ENCODE measurements at places on chromosomes 1 and 21. TPM values are rescaled to one million over a fixed set of nuclear protein-coding genes. Genes with fewer than 3 reads are reported as not detected.
A peak's percentile ranks its signal among the peaks of the same experiment; 100 is the strongest.

The CNKSR1 gene
- total RNA-seq = 50.2 TPM

The SEMA4A gene
- 19.8 TPM for total RNA-seq

The RAB29 gene
- 10.4 TPM for total RNA-seq

The FHAD1 gene
- total RNA-seq = 1.0 TPM

The LRRIQ3 gene
- 0.29 TPM for total RNA-seq

The ERICH3 gene
- total RNA-seq = not detected

The PRAMEF33 gene
- total RNA-seq = not detected

The C1orf21 gene
- 34.7 TPM for total RNA-seq

The RIIAD1 gene
- total RNA-seq = not detected

The ZNF683 gene
- not detected for total RNA-seq

The SZRD1 gene
- 119 TPM for total RNA-seq

The FOXO6 gene
- 34.8 TPM for total RNA-seq

The KRTAP19-3 gene
- total RNA-seq = not detected

The OMA1 gene
- total RNA-seq = 17.7 TPM

The APCS gene
- total RNA-seq = not detected

DNA sequence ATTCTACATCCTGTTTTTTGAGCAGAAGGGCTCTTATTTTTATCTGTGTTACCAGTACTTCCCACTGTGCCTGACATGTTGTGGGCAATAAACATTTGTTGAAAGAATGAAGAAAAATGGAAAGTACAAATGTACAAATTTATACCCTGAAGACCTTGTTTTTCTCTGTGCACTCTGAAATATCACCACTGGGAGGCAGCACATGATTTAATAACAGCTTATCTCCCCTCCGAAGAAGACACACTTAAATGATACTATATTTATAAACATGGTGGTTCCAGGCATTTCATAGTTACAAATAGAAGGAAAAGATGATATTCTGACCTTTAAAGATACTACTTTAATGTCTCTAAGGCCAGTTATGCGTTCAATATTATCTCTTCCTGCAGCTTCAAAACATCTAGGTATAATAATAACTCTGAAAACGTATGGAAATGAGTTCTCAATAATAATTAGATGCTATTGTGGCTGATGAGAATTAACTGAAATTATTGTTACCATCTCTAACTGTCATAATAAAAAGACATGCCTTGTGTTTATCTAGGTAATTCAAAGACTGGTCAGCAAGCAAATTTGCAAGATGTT is 12.8 kb downstream of the DYNLT5 start:
- DNase-seq = peak; percentile 42

- DNase-seq = no peak
Observed at GRCh38 chr1:21536218-21536617, 27.0 kb downstream of the ALPL start.

- no peak for DNase-seq
Observed at GRCh38 chr1:159282118-159282517, 20.0 kb upstream of the FCER1A start.

DNA sequence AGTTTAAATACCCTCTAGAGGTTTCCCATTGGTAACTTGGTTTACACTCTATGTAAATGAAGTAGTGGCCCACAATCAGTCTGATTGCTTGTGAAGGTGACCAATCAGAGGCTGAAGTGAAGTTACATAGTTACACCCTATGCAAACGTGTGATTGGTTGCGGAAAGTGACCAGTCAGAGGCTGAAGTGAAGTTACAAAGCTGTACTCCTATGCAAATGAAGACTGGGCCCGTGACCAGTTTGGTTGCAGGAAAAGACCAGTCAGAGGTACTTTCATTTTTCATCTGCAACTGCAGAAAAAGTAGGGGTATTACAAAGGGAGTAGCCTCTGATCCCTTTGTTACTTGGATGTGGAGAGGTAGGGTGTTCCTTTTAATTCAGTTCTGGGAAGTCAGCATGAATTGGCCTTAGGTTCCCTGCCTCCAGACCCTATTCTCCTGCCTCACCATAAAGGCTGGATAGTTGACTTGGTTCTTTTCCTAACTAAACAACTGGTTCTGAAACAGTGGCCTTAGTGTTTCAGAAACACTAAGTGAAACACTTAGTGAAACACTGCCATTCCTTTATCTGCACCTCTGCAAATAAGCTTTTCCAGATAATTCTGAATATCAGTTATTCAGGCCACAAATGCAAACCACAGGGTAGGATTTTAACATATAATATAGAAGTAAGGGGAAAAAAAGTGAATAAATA is 39.3 kb downstream of the MAGI3 start:
- no peak for DNase-seq

DNA sequence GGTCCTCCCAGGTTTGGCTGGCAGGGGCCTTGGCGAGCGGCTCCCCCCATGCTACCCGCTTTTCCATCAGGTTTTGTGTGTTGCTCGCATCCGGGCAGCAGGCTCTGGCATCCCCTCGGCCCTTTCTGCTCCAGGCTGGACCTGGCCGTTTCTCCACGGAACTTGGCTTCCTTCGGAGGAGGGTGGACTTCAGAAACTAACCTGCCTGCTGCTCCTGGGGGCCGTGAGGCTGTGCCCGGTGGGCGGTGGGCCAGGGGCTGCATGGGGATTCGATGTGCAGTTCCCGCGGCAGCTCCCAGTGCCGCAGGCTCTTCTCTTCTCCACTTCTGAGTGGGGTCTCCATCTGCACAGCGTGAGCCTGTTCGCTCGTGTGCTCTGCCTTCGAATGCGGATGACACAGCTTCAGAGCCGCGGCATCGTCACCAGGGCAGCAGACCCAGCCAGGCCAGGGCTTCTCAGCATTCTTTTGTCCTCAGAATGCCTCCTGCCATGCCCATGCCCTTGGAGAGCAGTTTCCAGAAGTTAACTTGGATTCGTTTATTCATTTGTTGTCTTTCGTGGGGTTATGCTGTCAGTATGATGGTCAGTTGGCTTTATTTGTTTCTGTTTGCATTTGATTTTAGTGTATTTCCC is 36.4 kb downstream of the PRKCZ start:
- no peak for DNase-seq

DNA sequence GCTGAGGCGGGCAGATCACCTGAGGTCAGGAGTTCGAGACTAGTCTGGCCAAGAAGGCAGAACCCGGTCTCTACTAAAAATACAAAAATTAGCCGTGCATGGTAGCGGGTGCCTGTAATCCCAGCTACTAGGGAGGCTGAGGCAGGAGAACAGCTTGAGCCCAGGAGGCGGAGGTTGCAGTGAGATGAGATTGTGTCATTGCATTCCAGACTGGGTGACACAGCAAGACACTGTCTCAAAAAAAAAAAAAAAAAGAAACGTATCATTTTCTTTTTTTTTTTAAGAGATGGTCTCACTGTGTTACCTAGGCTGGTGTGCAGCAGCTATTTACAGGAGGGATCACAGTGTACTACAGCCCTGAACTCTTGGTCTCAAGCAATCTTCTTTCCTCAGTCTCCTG is 47.3 kb downstream of the ITGB3BP start:
- DNase-seq = no peak

- no peak for DNase-seq
Observed at GRCh38 chr1:86965012-86965826, 50.8 kb downstream of the HS2ST1 start.

- no peak for DNase-seq
Observed at GRCh38 chr21:37204580-37204979, 62.6 kb downstream of the VPS26C start.

- DNase-seq = no peak
Observed at GRCh38 chr1:226806988-226807387, 63.4 kb upstream of the PSEN2 start.

GRCh38 chr1:53968125-53968513 is 22.0 kb downstream of the LRRC42 start:
- no peak for DNase-seq

DNA sequence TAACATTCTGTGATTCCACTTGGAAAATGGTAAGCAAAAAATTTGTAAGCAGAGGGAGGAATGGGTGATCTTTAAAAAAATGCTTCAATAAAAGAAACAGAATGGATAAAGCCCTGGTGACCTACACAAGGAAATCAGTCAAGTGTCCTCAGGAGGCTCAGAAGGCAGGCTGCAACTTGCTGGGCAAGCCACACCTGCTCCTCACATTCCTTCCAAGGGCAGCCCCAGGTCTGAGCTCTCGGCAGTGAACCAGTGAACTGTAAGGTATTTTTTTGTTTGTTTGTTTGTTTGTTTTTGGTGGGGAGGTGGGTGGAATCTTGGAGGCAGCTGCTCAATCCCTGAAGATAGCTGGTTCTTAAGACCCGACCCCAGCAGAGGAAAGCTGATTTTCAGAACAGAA is 4.4 kb downstream of the TACSTD2 start:
- DNase-seq = no peak

- peak; percentile 37 for DNase-seq
Observed at GRCh38 chr1:56644919-56645676, at the start of gene PRKAA2. PRKAA2 (plus strand) TSS chr1:56645314; CDS start chr1:56645388, 74 bp downstream.

DNA sequence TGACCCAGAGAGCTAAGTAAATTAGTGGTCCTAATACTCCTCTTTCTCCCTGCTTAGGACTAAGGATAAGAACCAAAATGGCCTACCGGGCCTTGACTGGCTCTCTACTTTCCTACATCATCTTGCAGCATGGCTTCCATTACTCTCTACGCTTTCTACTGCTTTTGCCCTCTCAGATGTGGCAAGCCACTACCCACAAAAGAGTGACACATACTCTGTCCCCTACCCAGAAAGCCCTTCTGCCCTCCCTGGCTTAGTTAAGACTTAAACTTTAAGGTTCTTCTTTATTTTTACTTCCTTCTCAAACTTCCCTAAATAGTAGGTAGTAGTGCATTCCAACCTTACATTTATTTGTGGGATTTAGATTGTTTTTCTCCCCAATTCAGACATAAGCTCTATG is 228.1 kb downstream of the TPR start:
- no peak for DNase-seq

DNA sequence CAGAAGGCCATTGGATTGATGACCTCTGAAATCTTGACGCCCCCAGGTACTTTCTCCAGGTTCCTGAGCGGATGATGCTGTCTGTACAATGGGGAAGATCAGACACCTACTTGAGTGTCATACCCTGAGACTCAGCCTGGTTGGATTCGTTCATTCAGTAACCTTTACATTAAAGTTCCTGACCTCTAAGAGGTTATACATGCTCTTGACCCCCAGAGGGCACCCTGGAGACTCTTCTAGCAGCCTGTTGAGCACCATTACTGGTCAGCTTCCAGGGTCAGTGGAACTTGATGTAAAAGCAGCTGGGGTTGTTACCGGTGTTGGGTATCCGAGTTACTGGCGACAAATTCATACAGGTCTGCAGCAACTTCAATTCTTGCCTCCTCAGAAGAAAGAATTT is 114.3 kb upstream of the ZNF678 start:
- no peak for DNase-seq

GRCh38 chr1:156200044-156200443 is 6.1 kb downstream of the SLC25A44 start:
- DNase-seq = no peak

DNA sequence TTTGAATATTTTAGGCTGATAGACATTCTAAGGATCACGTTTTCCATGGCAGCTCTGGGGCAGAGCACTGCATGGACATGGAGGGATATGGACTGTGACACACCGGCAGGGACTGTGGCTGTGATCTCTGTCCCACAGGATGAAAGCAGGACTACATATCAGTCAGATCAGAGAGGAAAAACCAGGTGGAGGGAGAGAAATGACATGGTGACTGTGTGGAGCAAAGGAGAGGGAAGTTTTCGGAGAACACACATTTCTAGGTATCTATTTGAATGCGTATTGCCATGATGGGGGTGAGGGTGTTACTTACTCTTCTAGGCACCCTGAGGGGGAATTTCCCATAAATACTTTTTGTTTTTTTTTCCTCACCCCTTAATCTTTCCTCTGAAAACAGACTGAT is 3.2 kb upstream of the CD1C start:
- no peak for DNase-seq

DNA sequence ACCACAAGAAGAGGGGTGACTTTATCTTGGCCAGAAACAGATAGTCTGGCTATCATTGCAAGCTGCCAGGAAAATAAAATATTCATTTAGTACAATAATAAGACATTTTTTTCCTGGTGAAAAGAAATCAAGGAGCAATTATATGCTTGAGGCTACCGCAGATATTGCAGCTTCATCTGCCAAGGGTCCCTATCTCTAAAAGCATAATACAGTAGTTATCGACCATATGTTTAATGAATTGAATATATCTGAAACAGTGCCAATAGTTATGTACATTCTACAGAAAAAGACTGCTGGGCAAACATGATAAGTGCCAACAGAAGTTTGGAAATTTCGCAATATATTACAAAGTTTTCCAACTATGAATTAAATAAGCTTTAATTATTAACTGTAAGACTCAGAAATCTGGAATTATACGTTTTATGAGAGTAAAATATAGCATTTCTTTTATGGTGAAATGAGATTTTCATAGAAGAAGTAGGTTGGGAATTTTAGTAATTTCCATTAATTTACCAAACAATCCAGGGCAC is 561.1 kb upstream of the ZP4 start:
- no peak for DNase-seq

GRCh38 chr1:229433364-229434004 is 410 bp downstream of the ACTA1 start:
- DNase-seq = no peak

DNA sequence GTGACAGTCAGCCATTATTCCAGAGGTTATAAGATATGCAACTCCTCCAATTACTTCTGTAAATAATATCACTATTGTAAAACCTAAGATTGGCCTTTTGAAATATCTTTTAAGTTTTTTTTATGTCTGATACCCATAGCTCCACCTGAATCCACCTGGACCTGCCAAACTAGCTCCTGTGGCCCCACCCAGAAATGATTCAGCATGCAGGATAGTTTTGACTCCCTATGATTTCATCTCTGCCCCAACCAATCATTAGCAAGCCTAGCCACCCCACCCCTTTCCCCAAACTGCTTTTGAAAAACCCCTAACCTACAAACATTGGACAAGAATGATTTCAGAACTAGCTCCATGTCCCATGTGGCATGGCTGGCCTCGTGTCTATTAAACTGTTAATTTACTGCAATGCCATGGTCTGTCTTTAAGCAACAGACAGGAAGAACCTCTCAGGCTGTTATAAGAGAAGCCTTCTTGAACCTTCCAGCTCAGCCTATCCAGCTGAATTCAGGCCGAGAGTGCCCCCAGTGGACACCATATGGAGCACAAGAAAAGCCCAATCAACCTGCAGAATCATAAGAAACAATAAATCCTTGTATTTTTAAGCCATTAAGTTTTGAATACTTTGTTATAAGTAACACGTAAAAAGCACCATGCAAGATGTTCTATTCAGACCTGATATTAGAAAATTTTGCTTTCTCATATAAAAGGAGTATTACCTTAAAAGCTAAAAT is 263.0 kb upstream of the ZRANB2 start:
- no peak for DNase-seq

DNA sequence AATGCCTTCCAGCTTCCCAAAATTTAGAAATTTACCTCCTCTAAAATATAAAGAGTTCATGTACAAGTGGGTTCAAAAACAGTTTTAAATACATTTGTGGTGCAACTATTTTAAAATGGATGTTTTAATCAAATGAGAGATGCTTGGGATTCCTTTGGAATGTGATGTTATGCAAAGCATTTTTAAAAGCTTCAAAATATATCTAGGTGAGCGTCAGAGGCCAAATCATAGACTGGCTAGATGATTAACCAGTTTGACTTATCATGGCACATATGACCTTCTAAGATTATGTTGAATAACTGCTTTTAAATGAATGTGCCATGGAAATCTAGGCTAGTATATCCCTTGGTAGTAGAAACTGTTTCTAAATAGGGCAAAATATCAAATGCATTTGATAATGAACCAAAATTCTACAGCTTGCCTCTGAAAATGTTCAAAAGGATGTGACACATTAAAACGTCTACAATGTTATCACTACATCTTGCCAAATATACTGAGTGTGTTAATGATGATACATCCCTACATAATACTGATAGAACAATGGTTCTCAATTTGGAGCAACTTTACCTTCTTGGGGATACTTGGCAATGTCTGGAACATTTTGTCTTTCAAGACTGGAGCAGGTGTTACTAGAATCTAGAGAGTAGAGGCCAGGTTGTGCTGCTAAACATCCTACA is 650.9 kb upstream of the ADGRL2 start:
- DNase-seq = no peak

All from mesothelial cell of epicardium (in vitro differentiated cells).